ENCODE measurements at places on chromosomes 5 and 9.

- DNase-seq: no peak
Measured at GRCh38 chr5:16383544-16384052, 82.0 kb downstream of the ZNF622 start.

DNA sequence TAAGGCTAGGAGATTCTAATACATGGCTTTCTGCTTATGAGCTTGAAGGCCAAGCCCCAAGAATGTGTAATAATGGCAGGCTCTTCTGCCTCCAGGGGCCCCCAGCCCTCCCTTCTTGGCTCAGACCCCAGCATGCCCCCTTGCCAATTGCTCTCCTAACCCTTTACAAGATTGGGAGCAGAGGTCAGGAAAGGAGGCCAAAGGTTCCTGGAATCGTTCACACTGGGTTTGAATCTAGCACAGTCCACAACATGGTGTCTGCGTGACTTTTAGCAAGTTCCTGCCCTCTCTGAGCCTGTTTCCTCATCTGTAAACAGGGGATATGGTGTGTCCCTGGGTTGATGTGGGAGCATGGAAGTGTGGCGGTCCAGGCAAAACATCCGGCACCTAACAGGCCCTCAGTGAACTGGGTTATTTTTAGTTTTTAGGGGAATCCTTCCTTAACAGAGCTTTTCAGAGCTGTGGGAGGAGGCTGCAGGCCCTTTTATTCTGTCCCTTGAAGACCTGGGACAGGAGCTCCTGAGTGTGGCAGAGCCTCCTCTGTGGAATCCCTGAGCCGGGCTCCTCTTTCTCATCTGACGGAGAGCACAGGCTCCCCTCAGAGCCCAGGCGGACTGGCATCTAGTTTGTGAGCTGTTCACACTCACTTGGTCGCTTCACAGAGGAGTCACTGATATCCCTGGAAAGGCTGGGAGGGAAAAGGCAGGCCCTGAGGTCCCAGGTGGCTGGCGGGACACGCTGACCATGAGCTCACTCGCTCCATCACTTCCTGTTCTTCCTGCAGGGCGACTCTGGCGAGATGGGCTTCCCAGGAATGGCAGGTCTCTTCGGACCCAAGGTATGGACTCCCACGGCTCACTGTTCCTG lies 23.4 kb upstream of the ORM1 start:
- no peak for DNase-seq

DNA sequence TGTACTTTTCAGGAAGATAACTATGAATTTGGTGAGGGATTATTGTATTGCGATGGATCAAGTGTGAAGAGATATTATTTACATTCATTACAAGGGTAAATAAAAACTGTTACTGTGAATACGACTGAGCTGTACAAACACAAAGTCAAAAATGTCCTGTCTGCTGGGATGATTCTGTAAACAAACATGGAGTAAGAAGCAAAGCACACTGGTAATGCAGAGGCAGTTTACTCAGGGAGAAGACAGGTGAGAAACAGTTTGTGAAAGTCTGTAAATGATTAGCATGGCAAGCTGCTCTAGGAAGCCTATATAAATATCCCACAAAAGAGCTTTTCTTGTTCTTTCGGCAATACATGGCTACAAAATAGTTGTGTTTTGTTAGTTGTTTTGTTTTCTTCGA lies 115.4 kb upstream of the GNA14 start:
- no peak for DNase-seq

- no peak for DNase-seq
Measured at GRCh38 chr9:26975728-26976707, 19.8 kb downstream of the IFT74 start.

DNA sequence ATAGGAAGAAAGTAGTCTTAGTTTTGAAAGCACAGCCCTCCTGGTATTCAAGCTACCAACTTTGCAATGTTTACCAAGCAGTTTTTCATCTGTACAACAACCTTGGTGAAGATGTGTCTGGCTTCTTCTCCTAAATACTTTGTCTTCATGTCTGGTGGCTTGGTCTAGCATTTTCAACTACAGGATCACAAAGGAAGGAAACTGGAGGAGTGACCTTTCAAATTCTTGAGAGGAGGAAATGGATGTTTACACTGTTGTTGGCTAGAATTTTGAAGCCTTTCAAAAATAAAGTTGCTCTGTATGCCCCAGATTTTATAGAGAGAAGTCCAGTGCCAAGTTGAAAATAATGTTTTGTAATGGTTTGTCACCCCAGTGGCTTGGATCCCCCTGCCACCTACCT lies 16.3 kb downstream of the PAM start:
- no peak for DNase-seq

DNA sequence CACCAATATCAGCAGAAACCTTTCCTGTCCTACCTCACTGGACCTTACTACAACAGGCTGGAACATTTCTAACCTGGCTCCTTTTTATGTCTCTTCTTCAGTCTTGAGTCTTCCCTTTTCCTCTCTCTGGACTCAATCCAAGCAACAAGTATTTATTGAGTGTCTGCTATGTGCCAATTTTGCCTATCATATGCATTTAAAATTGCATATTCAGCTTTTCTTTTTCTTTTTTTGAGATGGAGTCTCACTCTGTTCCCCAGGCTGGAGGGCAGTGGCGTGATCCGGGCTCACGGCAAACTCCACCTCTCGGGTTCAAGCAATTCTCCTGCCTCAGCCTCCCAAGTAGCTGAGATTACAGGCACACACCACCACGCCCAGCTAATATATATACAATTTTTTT lies 65.8 kb downstream of the MEIKIN start:
- no peak for DNase-seq

- no peak for DNase-seq
Measured at GRCh38 chr5:158809936-158810335, 289.8 kb downstream of the EBF1 start.

GRCh38 chr5:178595150-178595549 lies 5.0 kb upstream of the COL23A1 start:
- DNase-seq: no peak

GRCh38 chr9:108048406-108049025 lies 558.9 kb upstream of the KLF4 start:
- DNase-seq: no peak

- DNase-seq: no peak
Measured at GRCh38 chr5:112253478-112254250, 165.4 kb downstream of the EPB41L4A start.

GRCh38 chr5:78760366-78760765 lies 111.8 kb upstream of the LHFPL2 start:
- no peak for DNase-seq

GRCh38 chr5:37662362-37662761 lies 177.5 kb downstream of the GDNF start:
- DNase-seq: no peak

DNA sequence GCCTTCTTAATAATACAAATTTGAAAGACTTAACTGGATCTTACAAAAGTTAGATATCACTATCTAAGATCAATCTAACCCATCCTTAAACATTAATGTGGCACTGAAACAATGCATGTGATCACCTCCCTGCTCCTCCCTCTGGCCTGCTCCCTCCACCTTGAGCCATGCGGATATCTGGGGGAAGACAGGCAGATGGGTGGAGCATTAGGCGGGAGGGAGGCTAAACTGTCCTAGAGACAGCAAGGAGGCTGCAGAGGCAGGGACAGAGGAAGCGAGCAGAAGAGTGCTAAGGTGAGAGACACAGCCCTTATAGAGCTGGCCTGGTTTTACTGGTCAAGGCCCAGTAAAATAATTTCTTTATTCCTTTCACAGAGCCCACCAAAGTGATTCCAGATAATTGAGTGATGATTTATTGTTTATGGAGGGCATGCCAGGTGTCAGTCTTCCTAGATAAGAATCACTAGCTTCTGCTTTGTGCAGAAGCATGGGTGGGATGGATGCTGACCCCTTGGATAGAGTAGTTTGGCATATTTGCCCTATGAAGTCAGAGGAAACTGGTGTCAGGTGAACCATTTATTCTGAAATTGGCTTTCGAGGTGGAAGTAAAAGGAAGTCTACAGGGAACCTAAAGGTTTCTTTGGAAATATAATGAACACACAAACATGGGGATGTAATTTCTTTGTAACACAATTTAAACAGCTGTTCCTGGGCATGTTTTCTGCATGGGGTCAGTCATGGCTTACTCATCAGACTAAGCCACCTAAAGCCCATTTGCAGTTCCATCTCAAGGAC lies 188.3 kb downstream of the GNAQ start:
- DNase-seq: no peak

GRCh38 chr5:173228639-173229381 lies 6.2 kb downstream of the NKX2-5 start:
- no peak for DNase-seq

GRCh38 chr5:3343211-3343610 lies 252.4 kb upstream of the IRX1 start:
- no peak for DNase-seq

DNA sequence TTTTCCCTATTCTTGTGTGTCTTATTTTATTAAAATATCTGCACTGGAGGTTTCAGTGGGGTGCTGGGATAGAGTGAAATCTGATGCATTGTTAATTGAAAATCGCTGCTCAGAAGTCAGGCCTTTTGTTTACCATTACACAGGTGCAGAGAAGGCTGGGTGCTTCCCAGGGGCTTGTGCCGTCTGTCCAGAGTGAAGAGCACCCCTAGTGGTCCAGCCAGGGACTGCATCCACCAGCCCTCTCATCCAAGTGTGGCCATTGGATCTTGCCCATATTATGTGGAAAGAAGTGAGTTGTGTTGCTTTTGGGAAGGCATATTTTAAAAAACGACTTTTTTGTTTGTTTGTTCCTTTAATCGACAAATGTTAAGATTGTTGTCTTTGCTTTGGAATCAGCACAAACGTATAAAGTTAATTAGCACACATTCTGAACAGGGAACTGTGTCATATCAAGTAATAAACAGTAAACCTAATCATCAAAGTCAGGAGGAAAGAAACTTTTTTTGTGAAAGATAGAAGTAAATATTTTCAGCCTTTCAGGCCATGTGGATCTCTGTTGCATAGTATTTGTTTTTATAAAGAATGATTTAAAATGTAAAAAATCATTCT lies 315.6 kb downstream of the MTRR start:
- DNase-seq: peak; percentile 44

DNA sequence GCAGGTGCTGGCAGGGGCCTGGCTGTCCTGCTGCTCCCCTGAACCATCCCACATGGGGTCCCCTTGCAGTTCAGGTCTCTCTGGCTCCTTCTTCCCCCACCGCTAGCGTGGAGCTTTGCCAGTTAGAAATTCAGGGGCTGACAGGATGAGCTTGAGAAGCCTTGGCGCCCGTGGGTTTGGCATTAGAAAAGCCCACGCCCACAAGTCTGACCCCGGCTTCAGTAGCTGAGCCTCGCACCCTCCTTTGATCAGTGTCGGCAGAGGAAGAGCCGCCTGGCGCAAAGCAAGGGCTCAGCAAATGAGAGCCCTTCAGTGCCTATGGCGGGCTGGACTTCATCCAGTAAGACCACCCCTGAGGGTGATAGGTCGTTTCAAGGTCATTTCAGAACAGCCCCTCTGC lies 30.1 kb upstream of the NCS1 start:
- DNase-seq: no peak

DNA sequence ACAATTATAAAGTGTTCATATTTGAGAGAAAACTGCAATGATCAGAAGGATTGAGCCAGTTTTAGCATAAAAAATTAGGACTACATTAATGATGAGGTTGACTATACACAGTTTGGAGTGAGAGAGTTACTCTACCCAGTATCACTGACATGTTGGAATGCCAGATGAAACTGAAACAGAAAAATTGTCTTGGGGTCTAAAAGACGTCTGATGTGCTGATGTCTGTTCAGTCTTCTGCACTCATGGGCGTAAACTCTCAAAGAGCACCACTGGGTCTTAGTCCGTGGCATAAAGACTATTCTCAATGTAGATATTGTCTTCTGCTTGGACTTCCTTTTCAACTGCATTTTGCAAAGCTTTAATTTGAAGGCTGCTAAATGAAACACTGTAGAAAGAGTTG lies 29.5 kb downstream of the HAVCR1 start:
- DNase-seq: no peak

- DNase-seq: no peak
Measured at GRCh38 chr5:88678770-88679381, 204.1 kb downstream of the MEF2C start.

- no peak for DNase-seq
Measured at GRCh38 chr5:2776337-2777302, 25.1 kb upstream of the IRX2 start.

GRCh38 chr5:60161340-60161934 lies 267.9 kb upstream of the PDE4D start:
- peak; percentile 34 for DNase-seq

GRCh38 chr5:155001523-155001922 lies 12.0 kb upstream of the KIF4B start:
- no peak for DNase-seq

- no peak for DNase-seq
Measured at GRCh38 chr5:140227046-140227445, 52.1 kb downstream of the CYSTM1 start.

GRCh38 chr9:124501771-124502320 lies 5.4 kb downstream of the NR5A1 start:
- no peak for DNase-seq

GRCh38 chr5:150590979-150591695 lies 49.3 kb upstream of the SYNPO start:
- no peak for DNase-seq

DNA sequence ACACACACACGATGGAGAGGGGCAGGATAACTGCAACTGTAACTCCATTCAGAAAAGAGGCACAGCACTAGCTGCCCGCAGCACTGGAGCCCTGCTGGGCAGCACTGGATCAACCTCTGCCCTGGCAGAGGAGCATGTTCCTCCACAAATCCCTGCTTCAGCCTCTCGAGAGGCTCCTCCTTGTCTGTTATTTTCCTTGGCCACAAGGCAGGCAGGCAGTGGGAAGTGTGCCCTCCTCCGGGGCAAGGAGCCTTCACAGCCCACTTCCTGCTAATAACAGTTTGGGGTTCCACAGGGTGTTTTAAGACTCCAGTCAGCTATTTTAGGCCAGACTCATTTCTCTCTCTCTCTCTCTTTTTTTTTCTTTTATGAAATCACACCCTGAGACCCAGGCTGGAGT lies 11.8 kb downstream of the FXN start:
- no peak for DNase-seq

GRCh38 chr5:132438917-132439316 lies 51.7 kb downstream of the IRF1 start:
- DNase-seq: no peak

GRCh38 chr5:88690409-88691229 lies 192.4 kb downstream of the MEF2C start:
- DNase-seq: peak; percentile 84

All from GM13977 (cell line).